Subcutaneous adipose tissue (tissue), 4 donors: ENCODE measurements at places on chromosomes 12 and 14. TPM values are rescaled to one million over a fixed set of nuclear protein-coding genes. Genes with fewer than 3 reads are reported as not detected.

Gene DLK1
- not detected for total RNA-seq

Gene STAC3
- total RNA-seq = 2.2 TPM

Gene ARHGDIB
- total RNA-seq = 96.1 TPM

Gene NRXN3
- total RNA-seq = 2.4 TPM

Gene HOXC13
- 0.34 TPM for total RNA-seq

Gene ERP27
- total RNA-seq = 0.85 TPM

Gene RERG
- 15.3 TPM for total RNA-seq

Gene RPS6KL1
- 1.1 TPM for total RNA-seq

Gene METAP2
- 138 TPM for total RNA-seq

Gene VRTN
- total RNA-seq = not detected

Gene OVCH1
- total RNA-seq = 0.17 TPM

Gene KRT77
- total RNA-seq = 1.5 TPM

Gene KRT6C
- not detected for total RNA-seq

Gene ANO2
- total RNA-seq = 30.3 TPM

Gene EFCAB11
- total RNA-seq = 6.1 TPM

Gene TBX5
- total RNA-seq = 2.8 TPM

Gene PLEKHG7
- total RNA-seq = not detected

Gene ZFC3H1
- total RNA-seq = 88.6 TPM

Gene FOXN4
- not detected for total RNA-seq

Gene WDR20
- total RNA-seq = 29.0 TPM

Gene TSPAN19
- total RNA-seq = not detected

Gene INHBC
- not detected for total RNA-seq

Gene CLEC4C
- not detected for total RNA-seq

Gene SYNE3
- total RNA-seq = 196 TPM

Gene CLEC4D
- 1.2 TPM for total RNA-seq

Gene TMEM132D
- total RNA-seq = not detected

Gene ATXN7L3B
- 15.3 TPM for total RNA-seq
